ENCODE measurements at places on chromosomes 16 and 17. TPM values are rescaled to one million over a fixed set of nuclear protein-coding genes. Genes with fewer than 3 reads are reported as not detected.
A peak's percentile ranks its signal among the peaks of the same experiment; 100 is the strongest.

The KRT12 gene
- not detected for total RNA-seq

The USH1G gene
- not detected for total RNA-seq

The SLC47A1 gene
- total RNA-seq: not detected

The FOXO3B gene
- 7.5 TPM for total RNA-seq

The NPIPA8 gene
- total RNA-seq: not detected

The TEKT5 gene
- 0.43 TPM for total RNA-seq

- no peak for DNase-seq
These were observed at the start of gene PRSS33 for GRCh38 chr16:2787406-2787805. TSS of gene PRSS33 (minus strand) at chr16:2787560. CDS start at chr16:2786547, 1,013 bp downstream.

- no peak for DNase-seq
These were observed 33.3 kb upstream of the SMPD3 start for GRCh38 chr16:68481636-68482035.

- peak; percentile 41 for DNase-seq
These were observed 5.0 kb downstream of the GCGR start for GRCh38 chr17:81808778-81809555.

DNA sequence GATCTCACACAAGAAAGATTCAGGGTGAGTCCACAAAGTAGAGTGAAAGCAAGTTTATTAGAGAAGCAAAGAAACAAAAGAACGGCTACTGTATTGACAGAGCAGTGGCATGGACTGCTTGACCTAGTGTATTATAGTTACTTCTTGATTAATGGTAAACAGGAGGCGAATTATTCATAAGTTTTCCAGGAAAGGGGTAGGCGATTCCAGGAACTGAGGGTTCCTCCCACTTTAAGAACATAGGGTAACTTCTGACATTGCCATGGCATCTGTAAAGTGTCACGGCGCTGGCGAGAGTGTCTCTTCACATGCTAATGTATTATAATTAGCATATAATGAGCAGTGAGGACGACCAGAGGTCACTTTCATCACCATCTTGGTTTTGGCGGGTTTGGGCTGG, 93.2 kb downstream of the CACNG3 start:
- DNase-seq: no peak

DNA sequence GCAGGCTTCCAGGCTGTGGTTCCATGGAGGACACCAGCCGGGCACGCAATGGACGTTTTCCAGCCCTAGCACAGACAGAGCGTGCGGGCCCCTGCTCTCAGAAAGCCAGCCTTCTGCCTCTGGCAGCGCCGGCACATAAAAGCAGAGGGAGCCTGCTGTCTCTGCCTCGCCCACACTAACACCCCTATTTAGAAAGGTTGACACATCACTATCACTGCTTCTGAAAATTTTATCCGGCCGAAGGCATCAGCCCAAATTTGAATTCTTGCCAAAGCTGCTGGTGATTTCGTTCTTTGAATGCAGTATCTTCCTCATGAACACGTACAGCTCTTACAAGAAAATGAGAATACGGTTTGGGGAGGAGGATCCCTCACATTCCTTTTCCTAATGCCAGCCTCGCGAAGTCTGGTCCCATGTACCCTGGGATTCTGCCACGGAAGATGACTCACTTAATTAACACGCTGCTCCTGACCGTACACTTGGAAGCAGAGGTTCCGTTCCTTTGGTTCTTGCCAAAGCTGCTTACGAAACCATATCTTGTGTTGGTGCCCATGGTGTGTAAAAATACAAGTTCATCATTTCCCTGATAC, 1.3 kb upstream of the RAB11FIP3 start:
- DNase-seq: no peak

DNA sequence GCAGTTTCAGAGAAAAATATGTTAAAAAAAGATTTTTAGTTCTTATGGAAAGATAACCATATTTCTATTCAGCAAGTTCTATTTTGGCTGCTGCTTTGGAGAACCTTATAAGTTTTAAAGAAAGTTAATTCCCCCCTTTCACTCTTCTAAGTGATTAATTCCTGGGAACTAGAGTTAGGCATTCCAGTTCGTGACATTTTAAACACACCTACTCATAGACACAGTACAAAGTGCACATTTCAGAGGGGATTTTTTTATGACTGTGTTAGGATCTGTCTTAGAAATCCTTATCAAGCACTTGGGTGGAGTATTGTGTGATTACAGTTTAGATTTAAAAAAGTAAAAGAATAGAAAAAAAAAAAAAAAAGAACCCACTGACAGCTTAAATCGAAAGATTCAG, 3.5 kb upstream of the CDH11 start:
- DNase-seq: no peak

DNA sequence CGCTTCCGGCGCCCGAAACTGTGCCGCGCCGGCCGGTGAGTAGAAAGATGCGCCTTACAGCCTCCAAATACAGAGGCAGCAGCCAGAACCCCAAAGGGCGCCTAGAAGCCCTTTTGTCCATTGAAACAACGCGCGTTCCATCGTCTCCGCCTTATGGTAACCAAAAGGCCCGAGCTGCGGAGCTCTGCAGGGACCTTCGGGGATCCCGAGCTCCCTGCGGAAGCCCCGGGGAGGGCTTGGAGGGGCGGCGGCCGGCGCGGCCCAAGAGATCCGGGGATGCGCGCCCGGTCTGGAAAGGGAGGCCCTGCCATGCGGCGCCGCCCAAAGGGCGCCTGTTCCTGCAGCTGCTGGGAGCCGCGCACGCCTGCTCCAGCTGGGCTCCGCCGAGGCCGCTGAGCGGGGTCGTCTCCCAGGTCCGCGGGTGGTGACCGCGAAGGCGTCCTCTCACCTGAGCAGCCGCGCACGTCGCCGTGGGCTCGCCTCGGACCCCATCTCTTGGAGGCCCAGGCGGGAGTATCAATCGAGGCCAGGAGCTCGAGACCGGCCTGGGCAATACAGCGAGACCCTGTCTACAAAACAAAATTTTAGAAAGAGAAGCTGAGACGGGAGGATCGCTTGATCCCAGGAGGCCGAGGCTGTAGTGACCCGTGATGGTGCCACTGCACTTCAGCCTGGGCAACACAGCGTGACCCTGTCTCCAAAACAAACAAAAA, 742 bp upstream of the FBXO31 start:
- no peak for DNase-seq
